Midbrain (tissue), 1 donor: ENCODE measurements at places on chromosomes 16 and 17.

DNA sequence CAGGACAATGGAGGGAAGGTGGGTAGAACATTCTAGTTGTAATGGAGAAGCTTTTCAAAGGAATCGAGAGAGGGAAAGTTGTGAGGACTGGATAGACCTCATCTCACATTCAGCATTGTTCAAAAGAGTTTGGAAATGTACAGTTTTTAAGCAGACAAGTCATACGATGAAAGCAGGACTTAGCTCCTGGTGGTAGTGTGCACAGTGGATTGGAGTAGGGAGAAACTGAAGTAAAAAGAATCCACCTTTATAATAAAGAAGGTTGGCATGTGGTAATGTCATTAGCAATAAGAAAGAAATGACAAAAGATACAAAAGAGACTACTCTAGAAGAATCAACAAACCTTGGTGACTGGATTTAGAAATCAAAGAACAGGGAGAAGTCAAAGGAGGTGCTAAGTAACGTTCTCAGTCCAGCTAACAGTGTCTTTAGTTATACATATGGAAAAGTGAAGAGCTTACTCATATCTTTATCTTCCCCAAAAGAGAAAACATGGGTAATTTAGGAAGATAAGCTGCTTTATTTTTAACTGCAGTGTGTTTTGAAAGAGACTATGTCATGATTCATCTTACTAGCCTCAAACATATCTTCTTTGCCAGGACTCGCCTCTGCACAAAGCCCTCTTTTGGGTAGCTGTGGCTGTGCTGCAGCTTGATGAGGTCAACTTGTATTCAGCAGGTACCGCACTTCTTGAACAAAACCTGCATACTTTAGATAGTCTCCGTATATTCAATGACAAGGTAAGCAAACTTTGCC is 18.7 kb upstream of the EVI2A start:
- DNase-seq: no peak

DNA sequence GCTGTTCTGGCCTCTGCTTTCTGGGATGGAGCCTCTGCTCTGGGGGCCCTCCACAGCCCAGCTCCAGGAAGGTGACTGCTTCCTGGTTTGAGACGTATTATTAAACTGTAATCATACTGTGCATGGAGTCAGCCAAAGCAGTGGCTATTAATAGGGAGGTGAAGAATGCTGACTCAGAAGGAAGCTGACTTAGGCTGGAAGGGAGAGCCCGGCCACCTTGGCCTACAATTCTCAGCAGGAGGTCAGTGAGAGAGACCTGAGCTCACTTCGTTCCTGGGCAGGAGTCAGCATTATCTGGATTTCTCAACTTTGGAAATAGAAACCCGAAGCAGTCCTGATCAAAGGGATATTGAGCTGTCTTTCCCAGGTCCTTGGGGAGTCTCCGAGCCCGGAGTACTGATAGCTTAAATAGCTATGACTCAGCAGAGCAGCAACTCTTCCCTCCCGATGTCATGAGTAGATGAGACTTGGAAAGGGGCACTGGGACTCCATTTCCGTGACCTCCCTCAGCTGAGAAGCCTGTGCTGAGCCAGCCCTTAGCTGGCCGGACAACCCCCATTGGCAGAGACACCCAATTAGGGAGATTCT is 91.8 kb downstream of the YPEL2 start:
- no peak for DNase-seq

DNA sequence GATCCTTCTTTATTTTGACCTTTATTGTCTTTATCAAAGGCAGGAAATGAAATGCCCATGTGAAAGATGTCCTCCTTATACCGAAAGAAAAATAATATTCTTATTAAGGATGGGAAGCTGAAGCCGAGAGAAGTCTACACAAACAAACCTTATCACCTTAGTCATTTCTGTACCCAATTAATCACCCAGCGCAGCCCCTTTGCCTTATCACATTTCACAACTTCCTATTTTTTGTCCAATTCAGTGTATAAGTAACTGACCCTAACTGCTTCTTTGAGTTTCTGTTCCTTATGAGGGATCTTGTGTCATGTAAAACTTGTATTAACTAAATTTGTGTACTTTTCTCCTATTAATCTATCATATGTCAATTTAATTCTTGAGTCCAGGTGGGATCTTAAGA is 16.4 kb upstream of the CCL23 start:
- DNase-seq: no peak

DNA sequence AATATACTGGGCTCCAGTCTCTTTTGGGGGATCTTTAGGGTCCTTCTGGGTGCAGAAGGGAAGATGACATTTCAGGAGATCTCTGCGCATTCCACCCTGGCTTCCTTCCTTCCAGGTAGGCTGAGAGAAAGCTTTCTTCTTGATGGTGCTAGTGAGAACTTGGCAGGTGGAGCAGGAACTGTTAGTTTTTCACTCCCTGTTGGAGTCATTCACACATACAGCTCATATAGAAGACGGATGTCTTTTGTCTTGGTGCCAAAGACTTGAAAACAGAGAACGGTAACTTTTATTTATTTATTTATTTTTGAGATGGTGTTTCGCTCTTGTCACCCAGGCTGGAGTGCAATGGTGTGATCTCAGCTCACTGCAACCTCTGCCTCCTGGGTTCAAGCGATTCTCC is 43.9 kb downstream of the PITPNC1 start:
- no peak for DNase-seq

- DNase-seq: no peak
Measured at GRCh38 chr16:54545854-54546511, 259.4 kb upstream of the IRX3 start.

GRCh38 chr16:21126518-21126917 is 24.1 kb downstream of the DNAH3 start:
- no peak for DNase-seq

- DNase-seq: no peak
Measured at GRCh38 chr17:4939546-4939795, 375 bp downstream of the SLC25A11 start.

- no peak for DNase-seq
Measured at GRCh38 chr16:31875112-31875803, 1.7 kb downstream of the ZNF267 start.

DNA sequence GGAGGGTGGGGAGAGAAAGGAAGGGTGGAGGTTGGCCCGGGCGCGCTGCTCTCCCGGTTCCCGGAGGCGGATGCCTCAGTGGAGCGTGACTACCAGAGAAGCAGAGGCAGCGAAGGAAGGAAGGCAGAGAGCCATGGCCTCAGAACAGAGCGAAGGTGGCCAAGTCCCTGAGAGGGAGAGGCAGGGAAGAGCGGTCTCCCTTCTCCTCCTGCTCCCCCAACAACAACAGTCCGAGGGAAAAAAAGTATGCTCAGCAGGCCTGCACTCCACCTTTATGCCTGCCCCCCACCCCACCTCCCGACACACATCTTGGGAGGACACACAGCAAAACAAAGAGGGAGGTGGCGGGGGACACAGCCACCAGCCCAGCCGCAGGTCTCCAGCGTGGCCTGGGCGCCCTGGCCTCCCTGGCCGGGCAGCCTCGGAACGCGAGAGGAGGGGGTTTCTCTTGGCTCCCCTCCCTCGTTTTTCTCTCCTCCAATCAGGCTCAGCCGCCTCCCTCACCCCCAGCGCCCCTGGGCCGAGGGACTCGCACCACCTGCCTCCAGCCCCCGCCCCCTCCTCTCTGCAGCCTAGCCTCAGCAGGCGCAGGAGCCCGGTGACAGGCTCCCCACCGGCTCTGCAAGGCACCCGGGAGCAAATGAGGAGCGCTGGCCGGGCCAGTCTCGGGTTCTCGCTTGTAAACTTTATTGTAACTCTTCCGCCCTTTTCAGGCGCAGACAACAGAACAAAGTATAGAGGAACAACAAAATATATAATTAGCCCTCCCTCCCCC is 1.1 kb upstream of the HOXB7 start:
- DNase-seq: no peak

DNA sequence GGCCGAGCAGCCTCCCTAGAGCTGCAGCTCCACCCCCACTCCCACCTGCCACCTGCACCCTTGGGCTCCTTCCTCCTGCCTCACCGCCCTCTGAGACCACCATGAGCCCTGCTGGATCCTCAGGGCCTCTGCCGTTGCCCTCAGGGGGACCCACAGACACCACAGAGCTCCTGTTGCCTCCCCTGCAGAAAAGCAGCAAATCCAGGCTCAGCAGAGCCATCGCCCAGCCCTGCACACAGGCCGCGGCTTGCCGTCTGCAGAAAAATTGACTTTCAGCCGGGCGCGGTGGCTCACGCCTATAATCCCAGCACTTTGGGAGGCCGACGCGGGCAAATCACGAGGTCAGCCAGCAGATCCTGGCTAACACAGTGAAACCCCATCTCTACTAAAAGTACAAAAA is 7.0 kb upstream of the PPP1R27 start:
- DNase-seq: no peak

DNA sequence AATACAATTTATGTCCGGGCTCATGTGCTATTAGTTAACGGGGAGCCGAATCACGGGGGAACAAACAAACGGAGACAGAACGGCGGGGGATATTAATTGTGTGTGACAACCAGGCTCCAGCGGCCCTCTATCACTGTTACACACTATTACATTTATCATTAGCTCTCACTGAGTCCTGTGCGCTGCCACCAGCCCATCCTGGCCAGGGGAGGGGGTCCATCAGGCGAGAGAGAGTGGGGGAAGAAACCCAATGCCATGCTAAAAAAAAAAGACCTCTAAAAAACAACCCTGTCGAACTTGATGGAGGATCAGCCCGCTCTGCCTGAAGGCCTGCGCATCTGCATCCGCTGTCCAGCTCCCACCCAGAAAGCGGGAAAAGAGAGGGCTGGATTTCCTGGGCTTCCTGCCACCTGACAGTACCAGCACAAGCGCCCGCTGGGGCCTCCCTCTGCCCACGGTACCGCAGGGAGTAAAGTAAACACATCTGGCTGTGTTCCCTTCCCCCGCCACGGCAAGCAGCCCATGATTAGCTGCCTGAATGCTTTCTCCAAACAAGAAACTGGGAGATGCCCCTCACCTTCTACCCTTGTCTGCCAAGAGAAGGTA is 41.7 kb downstream of the PIPOX start:
- DNase-seq: peak; percentile 31

DNA sequence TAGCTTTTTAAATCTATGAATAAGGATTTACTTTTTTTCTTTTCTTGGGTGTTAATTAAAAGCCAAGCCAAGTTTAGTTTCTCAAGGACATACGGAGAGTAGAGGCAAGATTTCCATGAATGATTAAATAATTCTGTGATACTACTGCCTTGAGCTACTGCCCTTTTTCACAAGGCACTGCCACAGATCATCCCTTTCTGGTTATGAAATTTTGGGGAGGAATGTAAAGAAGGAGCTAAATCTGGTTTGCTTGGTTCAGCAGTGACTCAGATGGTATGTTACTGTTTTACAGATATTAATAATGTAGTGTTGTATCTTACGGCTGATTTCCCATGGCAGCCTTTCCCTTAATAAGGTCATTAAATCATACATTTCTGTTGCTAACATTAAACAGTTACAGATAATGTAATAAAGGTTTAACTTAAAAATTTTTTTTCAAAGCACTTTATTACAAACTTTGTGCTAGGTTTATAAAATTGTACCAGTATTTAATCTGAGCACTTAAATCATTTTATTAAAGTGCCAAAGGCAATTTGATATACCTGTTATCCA is 2.6 kb downstream of the WSB1 start:
- no peak for DNase-seq

DNA sequence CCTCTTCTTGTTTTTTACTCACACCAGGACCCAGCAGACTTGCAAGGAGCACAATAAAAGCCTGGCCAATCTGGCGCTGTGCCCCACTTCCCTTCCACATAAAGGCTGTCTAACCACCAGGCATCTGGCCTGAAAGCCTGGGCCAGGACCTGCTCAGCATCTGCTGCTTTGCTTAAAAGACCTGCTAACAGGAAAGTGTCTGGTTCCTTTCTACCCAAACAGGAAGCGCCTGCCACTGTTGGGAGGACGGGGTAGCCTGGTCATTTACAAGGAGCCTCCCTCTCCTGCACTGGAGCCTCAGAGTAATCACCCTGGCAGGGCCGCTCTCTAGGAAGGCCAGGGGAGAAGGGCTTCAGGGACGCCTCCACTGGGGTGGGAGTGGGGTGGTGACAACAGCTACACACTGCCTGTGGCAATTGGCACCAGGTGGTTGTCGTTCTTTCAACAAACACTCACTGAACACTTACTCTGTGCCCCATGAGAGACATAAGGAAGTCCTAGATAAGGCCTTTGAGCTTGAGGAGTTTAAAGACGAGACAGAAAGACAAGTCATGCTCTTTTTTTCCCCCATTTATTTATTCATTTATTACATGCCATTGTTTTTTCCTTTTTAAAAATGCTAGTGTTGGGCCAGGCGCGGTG is 6.3 kb upstream of the MMP28 start:
- peak; percentile 79 for DNase-seq

DNA sequence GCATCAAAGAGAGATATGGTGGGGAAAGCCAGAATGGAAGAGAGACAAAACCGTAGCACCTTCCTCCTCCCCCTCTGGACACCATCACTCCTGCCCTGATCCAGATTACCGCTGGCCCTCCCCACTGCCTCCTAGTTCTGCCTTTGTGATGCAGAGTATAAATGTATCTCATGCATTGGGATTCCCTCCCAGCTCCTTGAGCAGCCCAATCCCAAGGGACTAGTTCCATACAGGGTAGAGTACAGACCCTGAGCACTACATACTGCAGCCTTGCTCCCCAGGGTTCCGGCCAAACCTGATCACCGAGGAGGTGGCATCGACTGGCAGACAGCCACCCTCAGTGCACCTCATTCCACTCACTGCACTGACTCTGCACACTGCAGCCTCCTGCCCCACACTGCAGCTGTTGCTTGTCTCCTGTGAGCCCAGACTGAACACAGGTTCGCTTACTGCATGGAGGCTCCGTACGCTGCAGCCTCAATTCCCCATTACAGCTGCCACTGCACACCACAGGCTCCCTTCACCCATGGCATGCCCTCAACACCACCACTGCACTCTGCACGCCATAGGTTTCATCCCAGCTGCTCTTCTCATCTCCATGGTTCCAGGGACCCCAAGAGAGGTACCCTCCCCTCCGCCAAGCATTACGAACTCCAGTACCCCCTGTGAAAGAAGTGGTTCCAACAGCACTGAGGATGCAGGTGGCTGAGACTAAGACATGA is 1.7 kb upstream of the THRA start:
- no peak for DNase-seq

- no peak for DNase-seq
Measured at GRCh38 chr16:17520561-17520960, 49.8 kb upstream of the XYLT1 start.

GRCh38 chr17:4739122-4740024 is at the start of the genes CXCL16 and ZMYND15:
Gene CXCL16, minus strand, starts transcription at chr17:4739928. Its CDS starts 589 bp downstream, at chr17:4739339.
Gene ZMYND15, plus strand, starts transcription at chr17:4739833. Its CDS starts 716 bp downstream, at chr17:4740549.
- DNase-seq: no peak

DNA sequence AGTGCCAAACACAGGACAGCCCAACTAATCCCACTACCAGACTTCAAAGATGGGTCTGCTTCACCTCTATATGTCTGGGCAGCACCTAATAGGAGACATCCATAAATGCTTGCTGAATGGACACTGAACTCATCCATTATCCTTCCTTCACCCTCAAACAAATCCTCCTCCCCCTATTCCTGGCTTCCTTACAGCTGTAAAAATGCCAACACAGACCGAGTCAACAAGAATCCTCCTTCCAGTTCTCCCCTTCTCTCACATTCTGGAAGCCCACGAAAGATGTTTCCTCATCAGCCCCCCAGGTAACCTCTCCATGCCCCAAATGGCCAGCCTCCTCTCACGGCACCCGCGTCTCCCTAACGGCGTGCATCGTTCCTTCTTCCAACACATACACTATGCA is 12.3 kb downstream of the PELP1 start:
- no peak for DNase-seq

GRCh38 chr17:47785538-47786123 is 36.0 kb downstream of the OSBPL7 start:
- DNase-seq: no peak
